HFF-Myc (cell line): ENCODE measurements at places on chromosomes 3 and 15.
A peak's percentile ranks its signal among the peaks of the same experiment; 100 is the strongest.

- DNase-seq: no peak
These were observed 26.7 kb upstream of the RHCG start for GRCh38 chr15:89523101-89523500.

- DNase-seq: no peak
These were observed 57.7 kb downstream of the PXYLP1 start for GRCh38 chr3:141289228-141289772.

- no peak for DNase-seq
These were observed 28.2 kb upstream of the PIAS1 start for GRCh38 chr15:68025835-68026424.

DNA sequence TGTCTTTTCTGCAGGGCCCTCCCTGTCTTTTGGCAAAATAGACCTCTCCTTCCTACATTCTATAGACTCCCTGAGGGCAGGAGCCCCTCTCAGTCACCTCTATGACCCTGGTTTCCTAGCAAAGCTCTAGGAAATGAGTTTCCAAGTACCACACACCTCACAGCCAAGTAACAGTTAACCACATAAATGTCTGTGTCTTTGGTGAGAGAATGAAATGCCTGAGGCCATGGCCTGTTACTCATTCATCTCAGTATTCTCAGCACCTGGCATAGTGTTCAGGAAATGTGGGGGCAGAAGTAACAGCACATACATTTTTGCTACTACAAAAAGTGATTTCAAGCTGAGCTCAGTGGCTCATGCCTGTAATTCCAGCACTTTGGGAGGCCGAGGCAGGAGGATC, 21.0 kb downstream of the RFT1 start:
- DNase-seq: peak; percentile 56

- peak; percentile 21 for DNase-seq
These were observed 9.8 kb downstream of the ONECUT1 start for GRCh38 chr15:52780172-52780980.

- DNase-seq: no peak
These were observed 2.4 kb downstream of the DUOX2 start for GRCh38 chr15:45111390-45112142.

DNA sequence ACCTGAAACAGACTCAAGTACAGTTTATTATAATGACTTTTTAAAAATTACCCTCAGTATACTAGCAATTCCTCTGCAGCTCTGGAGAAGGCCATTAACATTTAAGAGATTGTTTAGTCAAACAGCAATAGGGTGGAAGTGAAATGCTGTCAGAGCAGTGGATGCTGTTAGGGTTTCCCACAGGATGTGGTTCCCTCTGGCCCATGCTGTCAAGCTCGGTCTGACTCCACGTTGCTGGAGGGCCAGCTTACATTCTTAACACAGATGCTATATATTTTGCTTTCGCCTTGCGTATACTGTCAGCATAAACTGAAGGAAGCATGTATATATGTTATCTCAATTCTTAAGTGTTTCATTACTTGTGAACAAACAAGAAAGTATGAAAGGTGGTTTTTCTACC, 231.1 kb upstream of the COL8A1 start:
- no peak for DNase-seq

- DNase-seq: peak; percentile 99
These were observed 96.1 kb upstream of the CHD2 start for GRCh38 chr15:92803852-92804609.

- no peak for DNase-seq
These were observed 49.1 kb downstream of the CCK start for GRCh38 chr3:42216931-42217333.

DNA sequence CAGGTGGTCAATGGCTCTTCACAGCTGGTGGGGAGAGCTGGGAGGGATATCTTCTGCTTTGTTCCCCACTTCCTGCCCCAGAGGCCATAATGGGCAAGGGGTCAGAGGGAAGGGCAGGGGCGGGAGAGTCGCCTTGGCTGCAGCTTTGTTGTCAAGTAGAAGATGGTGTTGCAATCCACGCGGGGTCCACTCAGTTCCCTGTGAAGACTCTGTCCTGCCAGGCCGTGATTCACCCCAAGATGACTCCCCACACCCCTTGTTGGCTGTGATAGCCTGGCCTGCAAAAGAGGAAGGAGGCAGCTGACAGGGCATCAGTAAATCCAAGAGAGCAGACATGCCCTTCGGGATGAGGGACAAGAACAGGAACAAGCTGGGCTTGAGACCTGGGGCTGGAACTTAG, 6.9 kb downstream of the GALNT15 start:
- no peak for DNase-seq

DNA sequence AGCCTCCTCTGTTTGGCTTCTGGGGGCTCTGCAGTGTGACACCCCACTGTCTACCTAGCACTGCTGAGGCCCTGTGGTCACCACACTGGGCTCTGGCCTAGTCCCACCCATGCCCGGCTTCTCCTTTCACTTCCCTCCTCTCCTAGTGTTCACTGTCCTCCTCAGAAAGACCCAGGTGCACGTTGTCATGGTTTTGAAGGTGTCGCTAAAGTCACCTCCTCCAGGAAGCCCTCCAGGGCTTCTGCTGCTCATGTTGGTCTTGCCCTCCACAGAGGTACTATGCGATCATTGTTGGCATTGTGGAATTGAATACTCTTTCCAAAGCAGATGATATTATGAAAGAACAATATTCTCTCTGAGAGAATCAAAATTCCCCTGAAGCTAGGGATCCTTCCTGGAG, 163.5 kb downstream of the GABRG3 start:
- no peak for DNase-seq

GRCh38 chr15:81351651-81352050, 22.4 kb downstream of the TMC3 start:
- DNase-seq: no peak

DNA sequence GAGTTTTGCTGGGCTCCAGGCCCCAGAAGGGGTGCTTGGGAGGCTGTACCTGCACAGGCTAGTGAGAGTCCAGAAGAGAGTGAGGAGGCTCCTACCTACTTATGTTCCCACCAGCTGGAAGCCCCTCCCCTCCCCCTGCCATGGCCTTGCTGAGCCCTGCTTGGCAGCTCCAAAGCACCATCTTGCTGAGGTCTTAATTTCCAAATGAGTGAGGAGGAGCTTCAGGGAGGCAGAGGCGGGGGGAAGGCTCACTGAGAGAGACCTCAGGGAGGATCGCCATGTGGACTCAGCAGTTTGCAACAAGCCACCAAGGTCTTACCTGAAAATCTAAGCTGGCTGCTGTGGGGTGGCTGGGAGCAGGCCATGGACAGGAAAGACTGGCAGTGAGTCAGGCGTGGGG, 8.7 kb upstream of the CACNA2D2 start:
- no peak for DNase-seq

GRCh38 chr3:50230104-50230793, 5.8 kb upstream of the GNAI2 start:
- no peak for DNase-seq

- no peak for DNase-seq
These were observed 122.2 kb downstream of the SYNPR start for GRCh38 chr3:63400246-63400860.

DNA sequence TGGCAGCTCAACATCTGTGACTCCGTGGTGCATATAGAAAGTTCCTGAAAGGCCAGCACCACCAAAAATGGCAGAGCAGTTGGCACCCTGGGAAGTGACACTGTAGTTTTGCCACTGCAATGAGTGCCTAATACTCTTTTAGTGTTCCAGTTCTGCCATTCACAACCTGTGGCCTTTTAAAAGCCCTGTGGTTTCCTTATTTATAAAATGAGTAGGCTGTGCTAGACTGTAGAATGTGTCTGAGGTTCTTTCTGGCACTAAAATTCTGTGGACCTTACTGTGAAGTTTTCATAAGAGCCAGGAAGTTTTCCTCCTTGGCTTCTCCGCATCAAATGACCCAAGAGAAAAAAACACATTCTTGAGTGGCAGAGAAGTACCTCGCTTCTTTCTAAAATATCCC, 74.1 kb downstream of the MME start:
- no peak for DNase-seq

- DNase-seq: no peak
These were observed 147.5 kb downstream of the NTRK3 start for GRCh38 chr15:88108991-88109390.

DNA sequence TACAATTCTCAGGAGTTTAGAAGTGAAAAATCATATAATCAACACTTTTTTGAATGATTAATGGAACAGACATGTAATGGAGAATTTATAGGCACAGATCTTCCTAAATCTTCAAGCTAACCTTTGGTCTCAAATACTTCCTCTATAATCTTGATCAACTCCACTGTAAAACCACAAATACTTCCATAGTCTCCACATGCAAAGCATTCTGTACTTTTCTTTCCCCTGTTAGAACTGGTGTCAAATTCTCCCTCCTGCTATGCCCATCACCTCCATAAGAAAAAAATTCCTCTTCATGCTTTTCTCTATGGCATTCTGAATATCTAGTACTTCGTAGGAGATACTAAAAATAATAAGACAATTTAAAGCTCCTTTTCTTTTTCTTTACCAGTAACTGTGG, 214.3 kb downstream of the ADAMTS9 start:
- no peak for DNase-seq

DNA sequence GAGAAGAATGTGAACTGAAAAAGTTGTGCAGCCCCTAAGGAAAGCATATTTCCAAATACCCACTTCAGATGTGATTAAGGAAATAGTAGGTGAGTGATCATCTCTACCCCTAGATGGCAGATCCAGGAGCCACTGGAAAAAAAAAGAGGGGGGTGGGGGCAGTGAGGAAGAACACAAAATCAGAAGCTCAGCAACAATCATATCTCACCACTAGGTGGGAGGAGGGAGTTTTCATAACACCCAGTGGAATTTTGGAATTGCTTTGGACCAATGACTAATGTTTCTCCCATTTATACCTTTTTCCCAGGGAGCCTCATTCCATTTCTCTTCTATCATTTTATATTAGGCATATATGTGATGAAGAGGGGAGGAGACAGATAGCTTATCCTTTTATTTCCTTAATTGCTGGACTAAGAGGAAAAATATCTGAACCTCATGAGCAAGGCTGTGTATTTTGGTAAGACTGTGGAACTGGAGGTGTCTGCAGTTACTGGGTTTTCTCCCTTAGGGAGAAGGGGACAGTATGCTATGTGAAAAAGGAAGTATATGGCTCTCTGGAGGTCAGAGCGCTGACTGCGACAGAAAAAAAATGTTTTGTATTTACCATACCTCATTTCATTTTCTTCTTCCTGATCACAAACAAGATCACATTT, 363.4 kb downstream of the GAP43 start:
- no peak for DNase-seq

DNA sequence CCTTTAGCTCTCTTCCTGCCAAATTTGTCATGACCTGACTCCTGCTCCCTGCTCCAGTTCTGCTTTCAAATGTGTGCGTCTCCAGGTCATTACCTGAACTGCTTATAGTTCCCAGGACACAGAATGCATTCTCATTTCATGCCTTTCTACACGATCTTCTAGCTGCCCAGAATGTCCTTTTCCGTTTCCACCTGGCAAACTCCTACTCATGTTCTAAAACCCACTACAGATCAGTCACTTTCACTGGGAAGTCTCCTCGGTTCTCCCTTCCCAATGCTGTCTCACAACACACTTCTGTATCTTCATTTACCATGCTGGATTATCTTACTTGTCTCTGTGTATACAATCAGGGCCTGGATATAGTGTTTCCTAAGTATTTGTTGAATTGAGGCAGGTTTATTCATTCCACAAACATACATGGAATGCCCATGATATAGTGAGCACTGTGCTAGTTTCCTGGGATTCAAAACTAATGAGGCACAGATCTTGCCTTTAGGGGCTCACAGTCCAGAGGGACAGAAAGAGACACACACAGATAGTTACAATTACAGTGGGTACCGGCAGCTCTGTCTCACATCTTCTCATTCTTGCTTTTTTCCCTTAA, 1.6 kb upstream of the NOX5 start:
- DNase-seq: no peak
